Stimulated activated CD4-positive, alpha-beta T cell treated with anti-CD3 and anti-CD28 coated beads, Interleukin-1b, Interleukin-23, amount 100 ng/mL, for 4 hours (primary cell): ENCODE measurements at places on chromosomes 16 and 17.

DNA sequence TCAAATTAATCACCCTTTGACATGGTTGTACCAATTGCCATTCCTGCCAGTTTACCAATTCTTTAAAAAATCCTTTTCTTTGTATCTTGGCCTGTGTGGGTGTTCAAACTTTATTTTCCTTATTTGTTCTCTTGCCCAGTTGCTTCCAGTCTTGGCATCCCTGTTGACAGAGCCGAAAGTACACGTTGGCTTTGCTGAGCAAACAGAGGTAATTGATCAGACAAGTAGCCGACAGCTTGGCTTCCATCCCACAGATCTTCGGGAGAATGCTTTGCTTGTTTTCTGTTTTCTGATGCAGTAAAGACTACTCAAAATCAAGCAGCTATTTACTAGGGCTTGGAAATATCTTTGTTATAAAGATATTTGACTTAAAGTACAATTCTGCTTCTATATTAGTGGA lies 506.8 kb upstream of the SALL1 start:
- no peak for DNase-seq

DNA sequence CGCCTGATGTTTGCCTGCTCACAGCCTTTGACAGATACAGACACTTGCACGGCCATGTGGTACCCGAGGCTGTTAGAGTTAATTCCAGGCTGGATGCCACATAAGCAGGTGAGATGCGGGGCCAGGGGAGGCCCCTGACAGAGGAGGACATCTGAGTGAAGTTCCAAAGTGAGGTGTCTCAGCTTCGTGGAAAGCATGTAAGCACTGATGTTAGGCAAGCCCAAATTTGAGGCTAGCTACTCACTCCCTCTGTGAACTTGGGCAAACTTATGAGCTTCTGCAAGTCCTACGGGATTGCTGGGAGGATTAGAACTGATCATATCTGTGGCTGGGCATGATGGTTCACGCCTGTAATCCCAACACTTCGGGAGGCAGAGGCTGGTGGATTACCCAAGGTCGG lies 39.3 kb upstream of the MARCHF10 start:
- no peak for DNase-seq

GRCh38 chr17:17935321-17936271 lies 36.6 kb downstream of the TOM1L2 start:
- DNase-seq: no peak

DNA sequence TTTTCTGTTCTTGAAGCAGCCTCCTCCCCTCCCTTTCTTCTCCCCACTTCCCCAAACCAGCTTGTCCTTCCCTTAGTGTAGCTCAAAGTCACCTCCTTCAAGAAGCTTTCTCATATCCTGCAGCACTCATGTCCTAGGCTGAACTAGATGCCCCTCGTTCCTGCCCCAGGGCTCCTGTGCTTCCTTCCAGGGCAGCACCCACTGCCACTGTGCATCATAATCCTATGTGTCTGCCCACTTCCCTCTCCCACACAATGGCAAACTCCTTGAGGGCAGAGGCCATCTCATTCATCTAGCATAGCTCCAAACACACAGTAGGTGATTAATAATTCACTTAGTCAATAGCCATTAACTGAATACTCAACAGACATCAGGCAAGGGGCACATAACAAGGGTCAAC lies 6.9 kb upstream of the TMEM132E start:
- DNase-seq: no peak

GRCh38 chr16:6964679-6965078 lies 368.0 kb upstream of the RBFOX1 start:
- DNase-seq: no peak

DNA sequence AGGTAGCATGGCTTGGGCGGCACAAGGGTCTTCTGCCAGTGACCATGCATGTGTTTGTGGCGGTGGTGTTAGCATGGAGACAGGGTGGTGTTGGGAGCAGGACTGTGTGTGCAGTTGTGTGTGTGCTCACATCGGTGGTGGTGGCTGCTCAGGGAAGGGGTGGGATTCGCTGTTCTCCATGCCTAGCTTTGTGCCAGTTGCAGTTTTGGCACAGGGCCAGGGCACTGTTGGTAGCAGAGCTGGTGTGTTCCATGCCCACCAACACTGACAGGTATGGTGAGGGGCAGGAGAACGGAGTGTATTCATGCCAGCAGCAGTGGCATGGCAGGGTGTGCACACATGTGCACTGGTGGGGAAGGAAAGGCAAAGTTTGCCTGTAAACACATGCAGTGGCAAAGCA lies 77.3 kb upstream of the TEKT1 start:
- DNase-seq: no peak

- DNase-seq: no peak
Measured at GRCh38 chr16:84193480-84193879, 2.5 kb downstream of the ADAD2 start.

- DNase-seq: no peak
Measured at GRCh38 chr17:66547151-66547865, 244.9 kb downstream of the PRKCA start.

DNA sequence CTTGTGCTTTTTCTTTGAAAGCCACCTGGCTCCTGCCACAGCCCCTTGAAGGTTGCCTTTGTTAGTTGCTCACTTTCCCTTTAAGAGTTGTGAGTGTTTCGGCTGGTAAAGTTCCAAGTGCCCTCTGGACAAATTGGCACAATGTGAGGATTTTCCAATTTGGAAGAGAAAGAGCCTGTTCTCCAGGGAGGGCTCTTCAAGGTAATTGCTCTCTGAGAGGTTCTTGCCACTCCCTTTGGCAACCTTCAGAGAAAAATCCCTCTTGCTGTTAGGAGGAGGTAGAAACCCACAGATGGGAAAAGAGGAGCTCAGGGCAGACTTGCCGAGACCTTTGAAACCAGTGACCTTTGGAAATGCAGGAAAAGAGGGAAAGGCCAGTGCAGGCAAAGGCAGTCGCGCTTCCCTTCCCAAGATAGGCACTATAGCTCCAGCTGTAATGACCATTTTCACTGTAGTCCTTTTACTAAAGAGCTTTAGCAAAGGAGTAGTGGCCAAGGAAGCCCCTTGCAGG lies 49.0 kb upstream of the AKAP1 start:
- no peak for DNase-seq

DNA sequence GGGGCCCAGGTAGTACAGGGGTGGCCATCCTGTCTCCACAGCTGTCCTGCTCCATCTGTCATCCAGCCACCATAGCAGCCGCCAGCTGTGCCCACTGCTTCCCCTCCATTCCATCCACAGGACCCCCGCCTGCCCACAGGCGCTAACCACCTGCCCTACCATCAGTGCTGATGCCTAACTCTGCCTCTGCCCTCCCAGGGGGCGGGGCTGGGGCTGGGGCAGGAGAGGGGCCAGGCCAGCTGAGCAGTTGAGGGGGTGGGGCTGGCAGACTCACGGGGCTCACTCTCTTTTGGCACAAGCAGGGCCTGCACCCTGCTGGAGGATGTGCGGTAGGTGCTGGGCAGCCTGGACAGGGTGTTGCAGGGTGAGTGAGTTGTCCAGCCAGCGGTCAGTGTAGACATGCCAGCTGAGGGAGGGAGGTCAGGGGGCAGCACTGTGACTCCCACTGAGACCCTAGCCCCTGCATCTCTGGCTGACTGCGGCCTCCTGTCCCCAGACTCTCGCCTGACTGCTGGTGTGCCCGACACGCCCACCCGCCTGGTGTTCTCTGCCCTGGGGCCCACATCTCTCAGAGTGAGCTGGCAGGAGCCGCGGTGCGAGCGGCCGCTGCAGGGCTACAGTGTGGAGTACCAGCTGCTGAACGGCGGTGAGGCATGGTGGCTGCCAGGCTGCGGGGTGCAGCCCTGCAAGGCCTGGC lies 9.6 kb downstream of the GALK1 start:
- DNase-seq: no peak
